H54 (cell line): ENCODE measurements at places on chromosomes 1 and 21.
A peak's percentile ranks its signal among the peaks of the same experiment; 100 is the strongest.

GRCh38 chr1:12372180-12372579, 142.3 kb downstream of the VPS13D start:
- no peak for DNase-seq

- DNase-seq: peak; percentile 41
These were observed 570 bp upstream of the NPR1 start for GRCh38 chr1:153677718-153678518.

DNA sequence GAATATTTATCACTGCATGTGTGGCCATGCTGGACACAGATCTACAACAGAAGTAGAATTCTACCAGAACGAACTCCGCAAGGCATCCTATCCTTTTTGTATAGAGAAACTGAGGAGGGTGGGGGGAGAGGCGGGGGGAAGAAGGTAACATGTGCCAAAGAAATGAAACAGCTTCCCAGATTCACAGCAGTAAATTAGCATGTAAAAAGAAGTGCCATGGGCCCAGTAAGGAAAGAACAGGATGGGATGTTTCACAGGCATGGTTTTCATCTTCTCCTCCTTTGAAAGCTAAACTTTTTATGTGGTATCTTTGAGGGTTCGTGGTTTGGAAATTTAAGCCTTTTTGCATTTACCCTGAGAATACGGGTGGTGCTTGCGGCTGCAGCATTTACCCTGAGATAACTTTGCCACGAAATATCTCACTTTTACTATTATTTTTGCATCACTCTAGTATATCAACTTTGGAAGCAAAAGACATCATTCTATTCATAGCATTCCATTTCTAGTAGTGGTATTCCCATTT, 168.9 kb downstream of the TPR start:
- no peak for DNase-seq

DNA sequence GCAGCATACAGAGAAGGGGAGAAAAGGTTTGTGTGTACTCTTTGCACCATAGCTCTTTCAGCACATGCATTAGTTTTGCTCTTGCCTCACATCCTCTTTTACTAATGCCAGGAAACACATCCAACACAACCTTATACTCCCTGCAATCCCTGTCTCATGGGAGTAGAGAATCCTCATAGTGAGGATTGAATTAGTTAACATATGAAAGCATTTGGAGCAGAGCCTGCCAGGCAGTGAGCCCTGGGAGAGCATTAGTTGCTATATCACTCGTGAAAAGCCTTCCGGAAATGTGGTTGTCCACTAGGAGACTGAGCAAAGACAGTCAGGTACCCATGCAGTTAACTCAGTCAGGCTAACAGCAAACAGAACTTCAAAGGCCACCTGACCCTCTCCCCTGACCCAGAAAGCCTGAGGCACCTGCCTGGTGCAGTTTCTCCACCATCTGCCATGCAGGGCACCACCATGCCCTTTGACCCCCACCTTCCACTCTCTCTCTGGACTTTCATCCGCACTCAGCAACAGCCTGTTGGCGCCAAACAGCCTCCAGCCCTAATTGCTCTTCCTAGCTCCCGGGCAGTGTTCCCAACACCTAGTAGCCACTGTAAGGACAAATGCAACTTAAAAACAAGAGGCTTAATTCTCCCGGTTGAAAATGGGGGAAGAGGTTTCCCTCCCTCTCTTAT, 14.9 kb upstream of the AGT start:
- no peak for DNase-seq

DNA sequence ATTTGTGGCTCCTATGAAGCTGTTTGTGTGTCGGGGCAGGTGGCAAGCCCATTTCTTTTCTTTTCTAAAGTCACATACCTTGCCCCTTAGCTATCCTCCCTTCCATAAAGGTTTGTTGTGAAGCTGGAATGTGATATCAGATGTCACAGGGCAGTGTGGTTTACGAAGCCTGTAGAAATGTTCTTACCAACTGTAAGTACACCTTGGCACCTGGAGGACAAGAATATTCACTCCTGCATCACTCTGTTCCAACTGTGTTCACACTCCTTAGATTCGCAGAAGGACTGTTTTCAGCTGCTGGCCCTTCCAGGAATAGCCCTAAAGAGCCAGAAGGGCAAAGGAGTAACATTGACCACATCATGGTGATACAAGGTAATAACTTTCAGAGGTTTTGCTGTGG, 176.9 kb downstream of the FGGY start:
- DNase-seq: no peak

GRCh38 chr1:209741889-209742288, 14.0 kb upstream of the TRAF3IP3 start:
- DNase-seq: no peak

GRCh38 chr1:215523906-215524305, 43.2 kb upstream of the KCTD3 start:
- DNase-seq: no peak

- DNase-seq: peak; percentile 62
These were observed 19.5 kb downstream of the SZRD1 start for GRCh38 chr1:16386454-16387113.

DNA sequence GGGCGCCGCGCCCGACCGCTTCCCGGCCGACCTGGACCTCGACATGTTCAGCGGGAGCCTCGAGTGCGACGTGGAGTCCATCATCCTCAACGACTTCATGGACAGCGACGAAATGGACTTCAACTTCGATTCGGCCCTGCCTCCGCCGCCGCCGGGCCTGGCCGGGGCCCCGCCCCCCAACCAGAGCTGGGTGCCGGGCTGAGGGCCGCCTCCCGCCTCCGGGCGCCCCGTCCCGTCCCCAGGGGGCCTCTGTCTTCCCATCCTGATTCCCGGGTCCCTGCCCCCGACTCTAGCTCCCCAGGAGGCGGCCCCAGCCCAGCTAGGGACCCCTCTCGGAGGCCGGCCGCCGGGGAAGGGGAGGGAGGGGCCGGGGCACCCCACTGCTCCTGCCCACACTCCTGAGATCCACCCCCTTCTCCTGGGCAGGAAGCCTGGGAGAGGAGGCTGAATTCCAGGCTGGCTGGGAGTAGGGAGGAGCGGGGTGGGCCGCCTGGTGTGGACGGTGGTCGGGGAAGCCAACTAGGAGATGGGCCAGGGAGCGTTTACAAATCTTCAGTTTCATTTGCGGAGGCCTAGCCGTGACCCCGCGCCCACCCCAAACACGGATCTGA, 21.4 kb downstream of the FOXO6 start:
- no peak for DNase-seq

DNA sequence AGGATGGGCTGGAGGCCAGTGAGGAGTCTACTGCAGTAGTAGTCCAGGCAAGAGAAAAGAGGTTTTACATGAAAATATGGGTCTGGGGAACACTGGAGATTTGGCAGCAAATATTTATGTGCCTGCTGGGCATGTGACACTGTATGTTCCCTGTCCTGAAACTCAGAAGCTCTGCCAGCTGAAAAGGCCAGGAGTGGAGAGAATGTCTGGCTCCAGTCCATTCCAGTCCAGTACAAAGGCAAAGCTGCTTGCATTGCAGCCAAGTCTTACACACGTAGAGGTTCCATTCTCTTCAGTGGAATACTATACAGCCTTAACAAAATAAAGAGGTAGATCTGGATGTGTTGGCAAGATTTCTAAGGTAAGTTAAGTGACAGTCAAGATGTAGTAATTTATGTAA, 7.5 kb upstream of the YBX1 start:
- no peak for DNase-seq

GRCh38 chr1:107473065-107473464, 332.2 kb downstream of the NTNG1 start:
- no peak for DNase-seq

DNA sequence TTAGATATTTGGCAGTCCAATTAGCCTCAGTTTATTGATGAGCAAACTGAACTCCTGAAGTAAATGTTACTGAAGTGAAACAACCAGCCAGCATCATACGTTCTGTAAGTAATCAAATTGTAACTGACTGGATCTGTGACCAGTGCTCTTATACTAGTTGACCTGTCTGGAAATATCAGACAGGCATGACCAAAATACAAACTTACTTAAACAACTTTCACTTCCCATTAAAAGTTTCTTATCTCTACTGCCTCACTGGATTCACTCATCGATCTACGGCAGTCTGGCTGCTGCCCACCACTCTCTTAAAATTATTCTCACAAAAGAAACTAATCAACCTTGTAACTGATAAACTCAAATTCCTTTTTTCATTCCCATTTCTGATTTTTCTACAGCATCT, 56.4 kb downstream of the WDR3 start:
- no peak for DNase-seq
